Colonic mucosa (tissue), 4 donors: ENCODE measurements at places on chromosomes 5 and 9. TPM values are rescaled to one million over a fixed set of nuclear protein-coding genes. Genes with fewer than 3 reads are reported as not detected.

Gene IL3
- not detected for total RNA-seq

Gene LCN12
- total RNA-seq, result 6.5 TPM

- DNase-seq, result no peak
These were observed 778 bp upstream of the PPP6C start for GRCh38 chr9:125190361-125190801.

GRCh38 chr5:54738118-54738972, 220.8 kb downstream of the SNX18 start:
- DNase-seq, result peak; percentile 57

DNA sequence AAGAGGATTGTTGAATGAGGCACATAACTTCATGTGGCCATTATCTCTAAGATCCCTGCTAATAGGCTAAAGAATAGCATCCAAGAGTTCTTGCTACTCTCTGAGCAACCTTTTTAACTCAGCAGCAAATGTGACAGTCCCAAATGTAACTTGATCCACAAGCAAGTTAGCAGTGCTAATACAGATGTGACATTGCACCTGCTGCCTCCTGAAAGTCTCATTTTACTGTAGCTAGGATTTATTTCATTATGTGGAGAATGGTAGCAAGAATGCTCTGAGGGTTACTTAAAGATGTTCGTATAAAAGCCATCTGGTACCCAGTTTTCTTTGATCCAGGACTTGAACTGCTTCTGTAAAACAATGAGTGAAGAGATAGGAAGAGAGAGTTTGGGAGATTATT, 45.8 kb downstream of the CDH10 start:
- DNase-seq, result no peak

DNA sequence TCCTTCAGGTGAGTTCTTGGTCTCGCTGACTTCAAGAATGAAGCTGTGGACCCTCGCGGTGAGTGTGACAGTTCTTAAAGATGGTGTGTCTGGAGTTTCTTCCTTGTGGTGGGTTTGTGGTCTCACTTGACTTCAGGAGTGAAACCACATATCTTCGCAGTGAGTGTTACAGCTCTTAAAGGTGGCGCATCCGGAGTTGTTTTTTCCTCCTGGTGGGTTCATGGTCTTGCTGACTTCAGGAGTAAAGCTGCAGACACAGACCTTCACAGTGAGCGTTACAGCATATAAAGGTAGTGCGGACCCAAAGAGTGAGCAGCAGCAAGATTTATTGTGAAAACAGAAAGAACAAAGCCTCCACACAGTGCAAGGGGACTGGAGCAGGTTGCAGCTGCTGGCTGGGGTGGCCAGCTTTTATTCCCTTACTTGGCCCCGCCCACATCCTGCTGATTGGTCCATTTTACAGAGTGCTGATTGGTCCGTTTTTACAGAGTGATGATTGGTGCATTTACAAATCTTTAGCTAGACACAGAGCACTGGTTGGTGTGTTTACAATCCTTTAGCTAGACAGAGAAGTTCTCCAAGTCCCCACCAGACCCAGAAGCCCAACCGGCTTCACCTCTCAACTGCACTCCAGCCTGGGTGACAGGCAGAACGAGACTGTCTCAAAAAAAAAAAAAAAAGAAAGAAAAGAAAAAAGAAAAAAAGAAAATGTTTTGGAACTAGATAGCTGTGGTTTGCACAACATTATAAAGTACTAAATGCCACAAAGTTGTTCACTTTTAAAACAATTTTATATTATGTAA, 9.1 kb upstream of the ERMP1 start:
- DNase-seq, result no peak

DNA sequence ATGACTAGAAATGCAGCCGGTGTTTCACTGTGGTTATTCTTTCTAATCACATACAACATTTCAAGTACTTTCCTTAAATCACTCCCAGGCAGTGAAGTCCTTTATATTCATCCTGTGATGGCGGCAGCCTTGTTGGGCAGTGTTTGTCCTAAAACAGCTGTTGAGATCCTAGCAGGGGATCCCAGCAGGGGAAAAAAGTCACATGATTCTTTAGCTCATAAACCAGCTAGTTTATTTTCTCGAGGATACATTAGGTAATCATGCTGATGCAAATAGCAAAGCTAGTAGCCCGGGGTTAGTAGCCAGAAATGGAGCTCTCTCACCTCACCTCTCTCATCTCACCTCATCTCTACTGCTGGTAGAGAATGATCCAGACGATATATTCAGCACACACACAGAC, 70.5 kb downstream of the FOXD1 start:
- no peak for DNase-seq
